ENCODE measurements at places on chromosomes 1 and 21.

DNA sequence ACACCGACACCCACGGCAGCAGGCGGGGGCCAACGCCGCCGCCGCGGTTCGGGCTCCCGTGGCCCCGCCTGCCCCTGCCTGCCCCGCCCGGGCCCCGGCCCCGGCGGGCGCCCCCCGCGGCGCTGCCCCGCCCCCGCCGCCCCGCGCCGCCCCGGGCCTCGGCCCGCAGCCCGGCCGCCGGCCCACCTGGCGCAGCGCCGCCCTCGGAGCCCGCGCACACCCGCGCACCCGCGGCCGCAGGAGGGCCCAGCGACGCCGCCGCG lies at the start of gene WNT3A:
Gene WNT3A, plus strand, starts transcription at position 213 of the 263 bp plus-strand sequence. CDS start 131 bp downstream, outside the sequence.
- no peak for DNase-seq

GRCh38 chr1:66360285-66360724 lies 173.6 kb upstream of the SGIP1 start:
- DNase-seq = no peak

DNA sequence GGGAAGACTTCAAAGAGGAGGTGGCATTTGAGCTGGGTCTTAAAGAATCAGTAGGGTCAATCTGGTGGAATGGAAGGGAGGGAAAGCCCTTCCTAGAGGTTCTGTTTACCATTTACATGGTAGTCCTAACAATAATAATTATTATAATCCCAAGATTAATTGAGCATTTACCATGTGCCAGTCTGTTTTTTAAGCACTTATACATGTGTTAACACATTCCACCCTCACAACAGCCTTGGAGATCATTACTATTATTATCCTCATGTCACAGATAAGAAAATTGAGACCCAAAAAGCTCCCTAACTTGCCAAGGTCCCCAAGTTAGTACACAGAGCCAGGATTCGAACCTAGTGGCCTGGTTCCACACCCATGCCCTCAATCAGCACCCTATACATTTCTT lies 10.8 kb downstream of the GLIS1 start:
- DNase-seq = no peak

DNA sequence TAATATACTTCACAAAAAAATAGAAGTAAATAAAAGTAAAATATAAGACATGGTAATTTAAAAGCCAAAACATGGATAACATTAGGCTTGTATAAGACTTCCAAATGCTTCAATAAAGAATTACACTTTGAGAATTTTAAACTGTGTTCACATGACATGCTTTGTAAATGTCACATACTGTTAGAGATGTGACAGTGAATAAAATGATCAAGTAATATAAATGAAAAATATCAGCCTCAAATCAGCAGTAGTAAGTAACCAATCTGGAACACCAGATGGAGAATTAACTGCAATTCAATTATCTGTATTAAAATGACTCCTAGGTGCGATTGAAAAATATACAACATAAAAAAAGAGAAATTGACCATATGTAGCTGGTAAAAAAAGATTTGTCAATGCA lies 1260.8 kb downstream of the BRINP3 start:
- no peak for DNase-seq

DNA sequence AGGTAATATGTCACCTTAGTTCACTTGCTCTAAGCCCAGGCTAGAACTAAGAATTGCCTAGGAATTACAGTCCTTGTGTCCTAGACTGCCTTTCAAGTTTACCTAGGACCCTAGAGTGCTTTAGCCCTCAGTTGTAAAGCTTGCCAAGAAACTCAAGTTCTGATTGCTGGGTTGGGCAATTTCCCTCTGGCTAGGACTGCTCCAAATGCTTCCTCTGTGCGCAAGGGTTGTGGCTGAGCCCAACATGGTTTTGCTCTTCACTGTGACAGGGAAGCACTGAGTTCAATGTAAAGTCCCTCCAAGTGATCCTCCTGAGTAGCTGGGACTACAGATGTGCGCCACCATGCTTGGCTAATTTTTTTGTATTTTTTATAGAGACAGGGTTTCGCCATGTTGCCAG lies 102.3 kb upstream of the NEK7 start:
- no peak for DNase-seq

DNA sequence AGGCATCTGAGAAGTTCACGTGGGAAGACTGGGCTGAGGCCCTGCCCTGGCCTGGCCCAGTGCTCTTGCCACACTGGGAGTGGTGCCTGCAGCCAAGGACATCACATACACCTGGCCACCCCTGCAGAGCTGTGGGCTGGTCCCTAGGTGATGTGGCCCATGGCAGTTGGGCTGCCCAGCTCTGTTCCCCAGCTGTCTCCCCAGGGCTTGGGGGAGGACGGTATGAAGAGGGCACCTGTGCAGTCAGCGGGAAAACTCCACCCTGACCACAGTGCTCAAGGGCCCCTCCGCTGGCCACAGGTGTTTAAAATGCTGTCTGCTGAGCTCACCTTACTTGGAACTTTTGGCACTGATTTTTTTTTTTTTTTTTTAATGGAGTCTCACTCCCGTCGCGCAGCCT lies 120.4 kb upstream of the SLC25A33 start:
- DNase-seq = no peak

GRCh38 chr1:212106286-212106792 lies 70.8 kb downstream of the DTL start:
- no peak for DNase-seq

DNA sequence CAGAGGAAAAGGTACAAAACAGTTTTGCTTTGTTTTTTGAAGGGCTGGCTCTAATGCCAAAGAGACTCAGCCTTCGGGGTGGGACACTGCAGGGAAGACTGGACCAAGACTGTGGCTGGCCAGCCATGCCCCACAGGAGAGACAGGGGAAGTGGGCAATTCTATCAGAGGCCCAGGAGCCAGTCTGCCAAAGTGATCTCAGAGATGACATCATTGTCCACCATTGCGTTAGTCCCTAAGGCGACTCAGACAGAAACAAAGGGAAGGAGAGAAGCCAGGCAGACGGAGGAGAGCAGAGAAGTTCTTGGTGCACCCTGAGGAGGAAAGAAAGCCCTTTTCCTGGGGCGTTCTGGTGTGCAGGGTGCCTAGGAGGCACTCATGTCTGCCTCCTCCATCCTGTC lies 26.4 kb downstream of the OPTC start:
- no peak for DNase-seq
